ENCODE measurements at places on chromosomes 2 and 18.

DNA sequence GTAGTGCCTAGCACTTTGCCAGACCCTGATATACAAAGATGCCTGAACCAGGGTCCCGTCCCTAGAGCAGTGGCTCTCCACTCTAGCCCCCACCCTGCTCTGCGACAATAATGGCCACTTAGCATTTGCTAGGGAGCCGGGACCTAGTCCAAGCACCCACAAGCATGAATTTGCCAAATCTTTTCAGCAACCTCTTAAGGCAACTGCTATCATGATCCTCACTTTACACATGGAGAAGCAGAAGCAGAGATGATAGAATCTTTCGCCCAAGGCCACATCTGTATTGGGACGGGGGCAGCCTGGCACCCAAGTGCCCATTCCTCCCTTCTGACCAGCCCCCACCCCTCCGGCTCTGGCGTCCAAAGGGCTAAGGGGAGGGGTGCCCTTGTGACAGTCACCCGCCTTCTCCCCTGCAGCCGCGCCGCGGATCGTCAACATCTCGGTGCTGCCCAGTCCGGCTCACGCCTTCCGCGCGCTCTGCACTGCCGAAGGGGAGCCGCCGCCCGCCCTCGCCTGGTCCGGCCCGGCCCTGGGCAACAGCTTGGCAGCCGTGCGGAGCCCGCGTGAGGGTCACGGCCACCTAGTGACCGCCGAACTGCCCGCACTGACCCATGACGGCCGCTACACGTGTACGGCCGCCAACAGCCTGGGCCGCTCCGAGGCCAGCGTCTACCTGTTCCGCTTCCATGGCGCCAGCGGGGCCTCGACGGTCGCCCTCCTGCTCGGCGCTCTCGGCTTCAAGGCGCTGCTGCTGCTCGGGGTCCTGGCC lies 13.0 kb downstream of the SIGLEC15 start:
- peak; percentile 31 for DNase-seq

DNA sequence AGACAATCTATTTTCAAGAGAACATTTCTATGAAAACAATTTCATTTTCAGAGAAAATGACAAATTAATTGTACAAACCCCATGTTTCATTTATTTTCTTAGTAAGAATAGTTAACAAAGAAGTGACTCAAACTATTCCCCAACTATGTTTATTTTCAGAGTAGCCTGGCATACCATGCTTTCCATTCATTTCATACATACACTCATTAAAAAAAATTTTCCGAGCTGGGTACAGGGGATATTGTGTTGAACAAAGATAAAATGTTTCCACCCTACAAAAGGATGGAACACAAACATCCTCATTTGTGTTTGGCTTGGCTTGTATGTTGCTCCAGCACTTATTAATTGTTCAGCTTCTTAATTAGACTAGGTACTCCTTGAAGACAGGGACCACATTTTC lies 331.4 kb downstream of the EXOC6B start:
- DNase-seq = no peak

GRCh38 chr2:242001853-242002252 lies 132.3 kb downstream of the RTP5 start:
- DNase-seq = no peak

- peak; percentile 40 for DNase-seq
Measured at GRCh38 chr18:4068552-4069158, 386.5 kb downstream of the DLGAP1 start.

DNA sequence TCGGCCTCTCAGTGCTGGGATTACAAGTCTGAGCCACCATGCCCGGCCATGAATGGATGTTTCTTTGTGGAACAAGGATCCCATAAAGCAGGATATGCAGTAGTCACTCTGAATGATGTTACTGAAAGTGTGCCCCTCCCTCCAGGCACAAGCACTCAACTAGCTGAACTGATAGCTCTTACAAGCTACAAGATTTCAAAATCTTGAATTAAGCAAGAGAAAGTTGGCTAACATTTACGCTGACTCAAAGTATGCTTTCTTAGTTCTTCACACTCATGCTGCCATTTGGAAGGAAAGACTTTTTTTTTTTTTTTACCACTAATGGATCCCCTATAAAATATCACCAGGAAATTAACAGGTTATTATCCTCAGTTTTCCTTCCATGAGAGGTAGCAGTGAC lies 549.0 kb upstream of the PKDCC start:
- DNase-seq = no peak

Data from large intestine (tissue), 12 donors.